ENCODE measurements at places on chromosomes 1 and 21.

DNA sequence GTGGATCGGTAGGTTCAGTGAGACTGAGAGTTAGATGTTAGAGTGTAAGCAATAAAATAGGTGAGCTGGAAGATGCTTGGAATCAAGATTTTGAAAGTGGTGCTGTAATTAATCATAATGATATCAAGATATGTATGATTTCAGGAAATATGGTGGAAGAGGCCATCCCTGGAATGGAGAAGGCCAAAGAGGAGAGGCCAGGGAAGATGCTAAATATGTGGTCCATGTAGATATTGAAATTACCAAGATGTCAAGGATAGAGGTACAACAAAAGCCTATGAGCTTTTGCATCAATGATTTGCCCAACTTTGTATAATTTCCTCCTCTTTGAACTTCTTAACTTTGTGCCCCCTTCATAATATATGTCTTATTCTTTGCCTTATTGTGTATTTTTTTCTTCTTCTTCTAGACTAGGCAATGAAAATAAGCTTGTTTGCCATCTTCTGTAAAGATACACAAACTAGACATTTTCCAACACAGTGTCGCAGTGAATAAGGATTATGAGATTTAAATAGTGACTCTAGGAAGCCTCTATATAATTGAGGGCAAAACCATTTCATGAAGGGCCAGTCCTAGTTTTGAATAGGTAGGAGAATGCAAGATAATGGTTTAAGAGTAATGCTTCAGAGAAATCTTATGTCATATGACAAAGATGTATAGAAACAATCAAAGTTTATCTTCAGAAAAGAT lies 8.9 kb downstream of the PTGS2 start:
- no peak for DNase-seq

- peak; percentile 52 for DNase-seq
Observed at GRCh38 chr1:55204997-55205396, 10.2 kb downstream of the USP24 start.

DNA sequence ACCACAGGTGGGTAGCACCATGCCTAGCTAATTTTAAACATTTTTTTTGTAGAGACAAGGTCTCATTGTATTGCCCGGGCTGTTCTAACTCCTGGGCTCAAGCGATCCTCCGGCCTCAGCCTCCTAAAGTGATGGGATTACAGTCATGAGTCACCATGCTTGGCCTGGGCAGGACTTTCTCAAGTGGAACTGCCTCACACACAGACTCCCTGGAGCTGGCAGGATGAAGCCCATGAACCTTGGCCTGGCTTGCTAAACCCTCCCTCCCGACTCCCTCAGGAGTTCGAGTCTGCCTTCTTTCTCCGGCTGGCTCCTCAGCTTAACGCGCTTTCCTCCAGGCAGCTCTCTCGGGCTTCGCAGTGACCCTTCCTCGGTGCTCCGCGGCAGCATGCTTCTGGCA lies 7.7 kb upstream of the ECE1 start:
- DNase-seq, result no peak

GRCh38 chr1:189939967-189940366 lies 537.7 kb downstream of the BRINP3 start:
- no peak for DNase-seq

DNA sequence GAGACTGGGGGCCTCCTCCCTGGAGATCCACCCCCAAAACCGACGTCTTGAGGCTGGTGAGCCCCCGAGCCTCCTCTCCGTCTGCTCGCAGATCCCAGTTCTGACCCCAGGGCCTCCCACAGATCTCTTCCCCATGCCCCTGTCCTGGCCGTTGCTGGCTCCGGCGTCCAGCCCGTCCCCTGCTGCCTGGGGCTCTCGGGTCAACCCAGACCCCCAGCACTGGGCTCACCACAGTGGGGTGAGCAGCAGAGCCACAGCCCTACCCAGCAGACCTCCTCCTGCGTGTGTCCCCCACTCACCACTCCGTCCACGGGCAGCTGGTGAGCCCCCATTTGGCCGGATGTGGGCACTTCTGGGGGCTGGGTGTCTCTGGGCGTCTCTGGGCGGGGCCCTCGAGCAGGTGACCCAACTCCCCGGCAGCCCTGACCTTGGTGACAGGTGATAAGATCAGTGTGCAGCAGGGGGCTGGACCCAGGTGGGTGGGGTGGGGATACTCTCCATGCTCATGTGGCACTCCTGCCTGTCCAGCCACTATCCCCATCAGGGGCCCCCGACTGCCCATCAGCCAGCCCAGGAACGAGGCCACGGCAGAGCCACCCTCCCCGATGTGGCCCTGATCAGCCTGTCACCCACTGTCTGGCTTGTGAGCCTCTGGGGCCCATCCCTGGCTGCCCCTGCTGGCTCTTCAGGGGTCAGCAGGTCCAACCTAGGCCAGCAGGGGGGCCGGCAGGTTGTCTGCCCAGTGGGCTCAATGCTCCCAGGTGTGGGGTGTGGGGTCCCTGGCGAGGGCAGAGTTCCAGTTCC lies 709 bp downstream of the TNFRSF14 start:
- peak; percentile 68 for DNase-seq

- no peak for DNase-seq
Observed at GRCh38 chr1:80217377-80217986, 1211.0 kb upstream of the ADGRL4 start.

- DNase-seq, result peak; percentile 53
Observed at GRCh38 chr1:202154766-202155477, 5.5 kb downstream of the PTPN7 start.

- peak; percentile 85 for DNase-seq
Observed at GRCh38 chr1:36369061-36369861, 16.5 kb downstream of the STK40 start.

Data from GM10248 (cell line).